Globus pallidus (tissue), 1 donor: ENCODE measurements at places on chromosomes 1 and 21.

DNA sequence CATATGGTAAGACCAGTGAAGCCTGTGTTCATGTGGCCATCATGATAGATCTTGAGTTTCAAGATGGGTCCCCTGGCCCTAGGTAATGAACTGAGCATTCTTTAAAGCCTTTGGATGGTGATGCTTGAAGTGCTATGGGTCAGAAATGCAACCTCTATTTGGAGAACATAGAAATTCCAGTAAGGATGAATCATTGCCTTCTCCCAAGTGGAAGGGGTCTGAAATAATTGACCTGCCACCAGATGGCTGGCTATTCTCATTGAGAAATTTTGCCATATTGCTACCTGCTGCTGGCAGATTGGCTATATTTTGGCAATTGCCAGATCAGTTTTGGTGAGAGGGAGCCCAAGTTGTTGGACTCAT is 739 bp upstream of the IFI6 start:
- DNase-seq: no peak

GRCh38 chr1:154276797-154277196 is 4.4 kb downstream of the HAX1 start:
- no peak for DNase-seq

DNA sequence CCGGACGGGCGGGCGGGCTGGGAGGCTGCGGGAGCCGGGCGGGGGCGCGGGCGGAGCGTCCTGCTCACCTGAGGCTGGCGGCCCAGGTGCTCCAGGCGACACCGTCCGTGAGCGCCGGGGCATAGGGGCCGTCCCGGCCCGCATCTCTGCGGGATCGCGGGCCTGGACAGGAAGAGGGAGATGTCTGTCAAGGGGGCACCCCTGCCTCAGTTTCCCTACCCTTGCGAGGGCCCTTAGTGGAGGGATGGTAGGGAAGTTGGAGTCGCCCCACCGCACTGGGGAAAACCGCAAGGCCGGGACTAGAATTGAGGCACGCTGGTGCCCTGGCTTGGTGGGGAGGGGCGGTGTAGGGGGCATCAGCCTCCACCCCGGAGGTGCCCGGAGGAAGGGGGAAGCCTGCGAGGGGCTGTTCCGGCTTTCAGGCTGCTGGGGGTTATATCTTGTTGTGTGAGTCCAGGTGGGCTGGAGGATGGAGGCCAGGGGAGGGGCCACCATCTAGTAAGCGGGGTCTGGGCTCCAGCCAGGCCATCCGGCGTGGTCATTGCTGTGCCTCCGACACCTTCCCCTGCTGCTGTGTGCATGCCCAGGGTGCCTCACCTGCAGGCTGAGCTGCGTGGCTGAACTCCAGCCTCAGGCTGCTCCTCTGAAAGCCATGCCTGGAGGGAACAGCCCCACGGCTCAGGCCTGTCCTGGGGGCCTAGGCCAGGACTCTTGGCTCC is 580 bp downstream of the VWA1 start:
- DNase-seq: no peak

DNA sequence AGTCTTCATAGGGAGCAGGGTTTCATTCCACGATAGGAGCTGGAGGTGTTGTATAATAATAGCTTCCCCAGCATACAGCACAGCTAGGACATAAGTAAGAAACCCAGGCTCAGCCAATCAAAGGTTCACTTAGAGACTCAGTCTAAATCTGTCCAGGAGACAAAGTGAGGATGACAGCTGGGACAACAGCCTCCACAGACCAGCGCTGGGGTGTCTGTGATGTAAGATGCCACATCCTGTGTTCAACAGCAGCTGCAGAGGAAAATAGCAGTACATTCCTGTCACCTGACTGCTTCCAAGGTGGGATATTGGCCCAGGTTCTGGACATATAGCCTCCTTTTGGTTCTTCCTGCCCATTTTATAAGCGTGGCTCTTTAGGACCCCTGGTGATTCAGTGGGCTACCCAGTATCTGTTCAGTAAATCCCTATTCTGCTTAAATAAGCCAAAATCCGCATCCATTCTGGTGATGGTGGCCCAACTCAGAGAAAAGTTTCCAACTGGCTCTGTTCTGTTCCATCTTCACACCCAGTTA is 176.8 kb upstream of the SYT6 start:
- no peak for DNase-seq

GRCh38 chr1:9606948-9607347 is 18.2 kb downstream of the TMEM201 start:
- no peak for DNase-seq

DNA sequence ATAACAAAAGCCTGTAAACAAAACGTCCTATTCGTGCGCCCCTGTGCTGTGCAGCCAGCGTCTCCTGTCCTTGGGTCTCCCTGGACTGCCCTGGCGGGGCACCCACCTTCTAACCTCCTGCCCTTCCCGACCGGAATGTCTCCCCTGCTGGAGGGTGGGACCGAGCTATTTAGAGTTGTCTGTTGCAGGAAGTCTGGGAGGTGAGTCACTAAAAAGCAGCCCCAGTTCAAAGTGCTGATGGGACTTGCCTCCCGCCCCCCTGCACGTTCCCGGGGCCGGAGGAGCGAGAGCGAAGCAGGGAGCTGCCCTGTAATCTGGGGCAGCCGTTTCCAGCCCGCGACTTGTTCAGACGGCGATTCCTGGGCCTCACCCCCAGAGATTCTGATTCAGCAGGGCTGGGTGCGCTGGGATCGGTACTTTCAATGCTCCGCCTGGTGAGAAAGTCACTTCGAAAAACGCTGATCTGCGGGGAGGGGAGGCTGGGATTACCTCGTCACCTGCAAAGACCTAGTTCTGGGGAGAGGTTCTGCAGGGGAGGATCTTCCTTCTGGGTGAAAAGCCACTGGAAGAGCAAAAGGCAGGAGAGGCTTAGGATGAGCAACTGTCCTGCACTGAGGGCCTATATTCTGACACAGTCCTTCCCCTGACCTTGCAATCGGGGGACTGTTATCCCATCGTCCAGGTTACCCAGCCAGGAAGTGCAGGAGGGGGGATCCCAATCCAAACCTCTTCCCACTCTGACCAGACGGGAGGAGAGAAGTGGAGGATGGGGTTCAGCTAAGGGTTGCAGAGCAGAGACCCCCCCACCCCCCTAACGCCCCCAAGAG is 1.2 kb upstream of the DHRS3 start:
- DNase-seq: no peak

- no peak for DNase-seq
Measured at GRCh38 chr1:50157306-50157941, 48.7 kb downstream of the ELAVL4 start.

DNA sequence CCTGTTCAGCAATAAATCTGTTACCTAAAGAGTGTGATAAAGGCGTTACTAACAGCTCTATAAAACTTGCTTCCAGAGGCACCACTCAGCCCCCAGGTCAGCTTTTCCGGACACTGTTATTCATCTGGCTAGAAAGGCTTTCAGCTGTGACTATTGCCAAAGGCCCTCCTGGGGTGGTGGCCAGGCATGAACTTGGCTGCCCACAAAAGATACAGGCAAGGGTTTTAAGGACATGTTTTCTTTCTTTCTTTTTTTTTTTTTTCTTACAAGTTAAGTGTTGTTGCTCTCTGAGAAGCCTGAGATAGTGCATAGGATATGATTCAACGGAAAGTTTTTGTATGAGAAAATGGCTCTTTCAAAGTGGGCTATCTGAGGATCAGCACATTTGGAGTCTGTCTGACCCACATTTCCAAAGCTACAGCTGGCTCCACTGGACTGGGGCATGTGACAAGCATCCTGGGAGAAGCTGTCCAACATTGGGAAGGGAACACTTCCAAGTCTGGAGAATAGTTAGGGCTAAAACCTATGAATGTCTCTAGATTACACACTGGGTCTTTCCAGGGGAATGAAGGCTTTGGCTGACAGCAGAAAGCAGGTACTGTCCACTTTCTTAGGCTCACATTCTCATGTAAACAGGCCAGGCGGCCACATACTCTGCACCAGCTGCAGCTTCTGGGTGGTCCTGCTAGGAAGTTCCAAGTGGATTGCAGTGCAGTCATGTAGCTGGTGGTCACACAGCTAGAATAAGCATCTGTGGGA is 639.7 kb downstream of the LMO4 start:
- DNase-seq: peak; percentile 53

GRCh38 chr1:79895573-79895972 is 889.0 kb upstream of the ADGRL4 start:
- no peak for DNase-seq

GRCh38 chr1:221166559-221167318 is 287.5 kb downstream of the HLX start:
- DNase-seq: peak; percentile 24

- no peak for DNase-seq
Measured at GRCh38 chr1:14555091-14555490, 43.4 kb upstream of the KAZN start.

DNA sequence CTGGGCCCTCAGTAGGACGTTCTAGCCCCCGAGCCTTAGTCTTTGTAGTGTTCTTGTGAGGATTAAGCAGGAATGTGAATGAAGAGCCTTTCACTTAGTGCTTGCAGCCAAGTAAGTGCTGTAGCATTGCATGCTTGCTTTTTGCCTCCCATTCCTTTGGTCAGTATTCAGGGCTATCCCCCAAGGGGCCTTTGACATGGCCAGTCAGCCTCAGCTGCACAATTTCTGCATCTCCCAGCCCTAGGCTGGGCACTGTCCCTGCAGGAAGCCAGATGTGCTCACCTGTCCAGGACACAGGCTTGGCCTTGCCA is 30.5 kb downstream of the SOX13 start:
- no peak for DNase-seq

- no peak for DNase-seq
Measured at GRCh38 chr1:10841118-10841517, 44.7 kb upstream of the CASZ1 start.

DNA sequence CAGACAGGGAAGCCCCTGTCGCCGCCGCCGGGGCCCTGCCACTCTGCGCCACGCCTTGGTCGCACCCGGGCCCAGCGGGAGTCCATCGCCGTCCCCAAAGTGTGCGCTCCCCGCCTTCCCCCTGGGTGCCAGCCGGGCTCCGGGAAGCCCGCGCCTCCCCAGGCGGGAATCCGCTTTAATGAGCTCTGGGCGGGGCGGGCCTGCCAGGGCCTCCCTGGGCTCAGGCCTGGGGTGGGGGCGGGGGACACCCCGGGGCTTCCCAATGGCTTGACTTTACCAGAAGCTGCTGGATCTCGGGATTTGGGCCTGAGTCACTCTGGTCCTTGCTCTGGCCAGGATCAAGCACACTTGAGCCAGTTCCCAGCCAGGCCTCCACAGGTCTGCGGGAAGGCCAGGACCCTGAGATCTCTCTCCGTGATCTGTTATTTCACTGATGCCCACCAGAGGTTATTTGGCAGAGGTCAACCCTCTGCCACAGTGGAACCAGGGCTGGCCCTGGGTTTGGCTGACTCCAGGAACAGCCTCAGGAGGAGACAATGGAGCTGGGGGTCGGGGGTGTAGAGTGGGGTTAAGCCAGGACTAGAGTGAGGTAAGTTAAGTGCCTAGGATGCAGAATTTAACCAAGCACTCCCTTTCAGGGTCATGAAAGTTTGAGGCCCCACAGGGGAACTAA is 178.4 kb upstream of the EDN2 start:
- no peak for DNase-seq
